ENCODE measurements at places on chromosomes 5 and 9. TPM values are rescaled to one million over a fixed set of nuclear protein-coding genes. Genes with fewer than 3 reads are reported as not detected.

DNA sequence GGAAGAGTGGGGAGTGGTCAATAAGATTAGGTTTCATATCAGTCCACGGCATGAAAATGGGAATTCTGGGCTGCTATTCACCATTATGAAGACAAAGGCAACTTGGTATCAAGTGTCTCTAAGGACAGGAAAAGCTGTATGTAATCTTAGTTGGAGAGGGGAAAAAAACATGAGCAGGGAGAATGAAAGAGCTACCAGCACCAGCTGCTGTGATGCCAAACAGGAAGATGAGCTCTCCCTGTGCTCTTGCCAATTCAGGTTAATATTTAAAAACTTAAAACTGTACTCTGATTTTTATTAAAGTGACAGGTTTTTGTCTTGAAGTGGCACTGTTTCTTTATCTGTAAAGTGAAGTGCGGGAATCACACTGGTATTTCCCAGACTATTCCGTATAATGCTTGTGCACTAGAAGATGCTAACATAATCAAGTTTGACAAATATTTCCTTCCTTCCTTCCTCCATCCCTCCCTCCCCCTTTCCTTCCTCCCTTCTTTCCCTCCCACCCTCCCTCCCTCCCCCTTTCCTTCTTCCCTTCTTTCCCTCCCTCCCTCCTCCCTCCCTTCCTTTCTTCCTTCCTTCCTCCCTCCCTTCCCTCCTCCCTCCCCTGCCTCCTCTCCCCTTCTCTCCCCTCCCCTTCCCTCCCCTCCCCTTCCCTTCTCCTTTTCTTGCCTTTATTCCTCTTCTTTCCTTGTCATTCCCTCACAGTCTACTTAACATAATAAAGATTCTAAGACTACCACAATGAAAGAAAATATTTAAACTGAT lies 1383.0 kb upstream of the C9orf72 start:
- no peak for DNase-seq

GRCh38 chr9:128051932-128052709 lies 15.0 kb downstream of the NAIF1 start:
- no peak for DNase-seq

GRCh38 chr9:36488389-36488756 lies 84.3 kb upstream of the MELK start:
- no peak for DNase-seq

- no peak for DNase-seq
Observed at GRCh38 chr5:178123094-178123965, 7.5 kb upstream of the RMND5B start.

- DNase-seq, result no peak
Observed at GRCh38 chr9:75604661-75605060, 285.8 kb upstream of the PCSK5 start.

DNA sequence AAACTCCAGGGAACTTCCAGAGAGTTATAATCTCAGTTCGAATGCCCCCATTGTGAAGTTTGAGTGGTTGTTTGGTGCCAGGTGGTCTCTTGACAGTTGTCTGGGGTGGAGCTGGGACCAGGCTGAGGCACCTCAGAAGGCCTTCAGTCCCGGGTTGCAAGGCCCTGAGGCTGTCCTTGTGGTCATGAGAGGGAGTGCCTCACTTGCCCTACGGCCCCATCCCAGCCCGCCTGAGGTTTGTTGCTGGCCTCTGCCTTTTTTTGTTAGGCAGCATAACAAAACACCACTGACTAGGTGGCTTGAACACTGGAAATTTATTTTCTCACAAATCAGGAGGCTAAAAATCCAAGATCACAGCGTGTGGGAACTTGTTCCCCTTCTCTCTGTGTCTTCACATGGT lies 73.0 kb upstream of the PAPPA start:
- no peak for DNase-seq

DNA sequence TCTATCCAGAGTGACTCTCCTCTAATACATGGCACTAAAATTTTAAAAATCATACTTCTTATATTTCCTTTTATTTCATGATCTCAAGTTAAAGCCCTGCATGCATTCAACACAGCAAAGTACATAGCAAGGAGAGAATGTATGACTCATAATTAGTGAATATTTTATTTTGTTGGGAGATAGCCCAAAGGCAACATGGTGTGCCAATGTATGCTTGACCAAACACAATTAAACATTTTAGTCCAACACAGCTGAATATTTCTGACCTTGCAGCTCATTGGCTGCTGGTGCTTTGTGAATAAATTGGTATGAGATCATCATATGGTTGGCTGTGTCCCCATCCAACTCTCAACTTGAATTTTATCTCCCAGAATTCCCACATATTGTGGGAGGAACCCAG lies 103.5 kb downstream of the NPR3 start:
- no peak for DNase-seq

- DNase-seq, result no peak
Observed at GRCh38 chr5:78661044-78661443, 12.5 kb upstream of the LHFPL2 start.

DNA sequence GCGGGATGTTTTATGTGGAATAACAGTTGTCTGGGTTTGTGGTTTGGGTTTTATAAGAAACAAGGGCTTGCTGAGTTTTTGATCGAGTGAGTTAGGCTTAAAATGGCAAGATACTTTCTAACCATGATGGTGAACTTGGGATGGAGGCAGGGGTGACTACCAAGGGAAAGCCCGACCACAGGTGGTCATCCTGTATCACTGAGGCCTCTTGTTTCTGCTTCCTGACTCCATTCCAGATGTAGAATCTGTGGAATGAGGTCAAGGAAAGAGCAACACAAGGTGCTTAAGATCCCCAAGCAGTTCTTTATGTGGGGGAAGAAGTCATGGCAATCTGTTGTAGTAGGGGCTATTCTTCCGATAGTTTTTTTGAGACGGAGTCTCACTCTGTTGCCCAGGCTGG lies 122.3 kb downstream of the GOLPH3 start:
- DNase-seq, result no peak

PFN3 gene
- not detected for total RNA-seq

SLC25A2 gene
- total RNA-seq, result not detected

All from omental fat pad (tissue), 4 donors.